ENCODE measurements at places on chromosomes 11 and 22. TPM values are rescaled to one million over a fixed set of nuclear protein-coding genes. Genes with fewer than 3 reads are reported as not detected.
A peak's percentile ranks its signal among the peaks of the same experiment; 100 is the strongest.

GRCh38 chr11:122210367-122210997, 94.5 kb upstream of the BLID start:
- H3K36me3 ChIP-seq: no peaks in the 10 kb centered on the region
- peaks cover 17% of the 10 kb centered on the region for H3K4me1 ChIP-seq
- DNase-seq: no peak

DNA sequence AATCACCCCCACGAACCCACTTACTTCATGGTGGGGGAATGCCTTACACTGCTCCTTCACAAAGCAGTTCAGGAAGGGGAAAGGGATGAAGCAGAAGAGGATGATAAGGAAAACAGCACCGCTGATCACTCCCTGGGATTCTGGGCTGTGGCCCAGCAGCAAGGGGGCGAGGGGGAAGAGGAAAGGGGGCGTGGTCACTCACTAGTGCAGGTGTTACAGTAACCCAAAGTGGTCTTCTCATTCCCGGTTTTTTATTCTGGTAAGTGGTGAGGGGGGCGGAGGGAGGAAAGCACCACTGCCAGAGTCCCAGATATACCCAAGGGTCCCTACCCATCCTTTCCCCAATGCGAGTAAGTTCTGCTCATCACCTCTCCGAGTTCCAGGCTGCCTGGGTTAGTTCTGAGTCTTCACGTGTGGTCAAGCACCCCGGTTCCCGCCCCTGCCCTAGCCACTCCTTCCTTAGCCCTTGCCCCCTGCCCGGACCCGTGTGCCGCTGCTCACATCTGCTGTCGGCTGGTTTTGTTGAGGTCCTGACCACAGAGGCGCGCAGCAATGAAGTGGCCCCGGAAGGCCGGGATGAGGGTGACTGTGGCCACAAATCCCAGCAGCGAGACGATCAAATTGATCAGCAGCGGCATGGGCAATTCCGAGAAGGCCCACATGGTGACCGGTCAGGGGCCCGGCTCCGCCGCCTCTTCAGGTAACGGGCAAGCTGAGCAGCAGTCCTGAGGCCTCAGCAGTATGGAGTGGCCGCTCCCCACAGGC, 477 bp downstream of the DPAGT1 start:
- DNase-seq: no peak
- H3K4me3 ChIP-seq: peak overlapping the region; percentile 93
- peaks cover 12% of the 10 kb centered on the region for H3K4me1 ChIP-seq

Gene SMTNL1
- not detected for total RNA-seq

Gene LAMTOR1
- total RNA-seq: 100 TPM

- H3K4me1 ChIP-seq: no peaks in the 10 kb centered on the region
- H3K4me3 ChIP-seq: no peak overlapping the region
- peaks cover 8% of the 10 kb centered on the region for H3K27me3 ChIP-seq
These were observed 158.7 kb upstream of the SYT13 start for GRCh38 chr11:45444796-45445195.

- DNase-seq: no peak
- no peak overlapping the region for H3K27ac ChIP-seq
- no peaks in the 10 kb centered on the region for H3K27me3 ChIP-seq
- no peak overlapping the region for H3K4me3 ChIP-seq
- no peaks in the 10 kb centered on the region for H3K36me3 ChIP-seq
These were observed 555.1 kb downstream of the OPCML start for GRCh38 chr11:132977241-132977640.

DNA sequence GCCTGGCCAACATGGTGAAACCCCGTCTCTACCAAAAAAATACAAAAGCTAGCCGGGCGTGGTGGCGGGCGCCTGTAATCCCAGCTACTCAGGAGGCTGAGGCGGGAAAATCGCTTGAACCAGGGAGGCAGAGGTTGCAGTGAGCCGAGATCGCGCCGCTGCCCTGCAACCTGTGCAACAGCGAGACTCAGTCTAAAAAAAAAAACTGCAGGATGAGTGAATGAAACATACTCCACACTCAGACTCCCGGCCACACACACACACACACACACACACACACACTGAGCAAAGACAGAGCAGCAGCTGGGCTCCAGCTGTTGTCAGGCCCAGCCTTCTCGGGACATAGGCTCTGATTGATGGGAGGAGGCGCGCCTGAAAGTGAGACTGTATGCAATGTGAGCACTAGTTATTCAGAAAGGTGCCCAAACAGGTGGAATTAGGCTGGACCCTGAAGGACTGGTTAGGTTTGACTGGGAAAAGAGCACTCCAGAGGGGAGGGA, 1.5 kb upstream of the PLEKHA7 start:
- no peak for DNase-seq
- peaks cover 12% of the 10 kb centered on the region for H3K27me3 ChIP-seq
- no peaks in the 10 kb centered on the region for H3K4me1 ChIP-seq
- H3K4me3 ChIP-seq: no peak overlapping the region
- no peak overlapping the region for H3K27ac ChIP-seq
- H3K36me3 ChIP-seq: no peaks in the 10 kb centered on the region

DNA sequence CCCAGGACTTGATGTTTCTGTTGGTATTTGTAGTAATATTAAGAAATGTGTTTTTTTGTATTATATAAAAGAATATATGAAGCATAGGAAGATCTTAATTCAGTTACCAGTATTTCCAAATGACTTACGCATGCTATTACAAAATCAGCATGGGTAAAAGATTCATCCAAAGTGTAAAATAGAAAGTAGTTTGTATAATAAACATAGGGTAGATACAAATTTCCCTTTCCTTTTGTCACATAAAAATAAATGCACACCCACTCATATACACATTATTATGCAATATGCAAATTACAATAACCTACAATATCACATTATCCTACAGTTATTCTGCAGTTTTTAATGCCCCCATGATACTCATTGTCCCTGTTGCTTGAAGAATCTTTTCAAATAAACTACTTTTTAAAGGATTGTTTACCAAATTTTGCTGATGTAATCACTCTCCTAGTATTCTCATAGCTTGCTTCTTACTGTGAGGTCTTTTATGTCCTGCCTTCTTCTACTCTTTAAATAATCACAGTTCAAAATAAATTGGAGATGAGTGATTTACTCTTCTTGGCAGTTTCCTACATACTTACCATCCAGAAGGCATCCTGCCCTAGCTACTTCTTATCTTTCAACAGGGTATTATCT, 244.0 kb downstream of the CASP12 start:
- no peak overlapping the region for H3K27ac ChIP-seq
- no peak overlapping the region for H3K4me3 ChIP-seq
- no peak for DNase-seq
- no peaks in the 10 kb centered on the region for H3K36me3 ChIP-seq
- no peaks in the 10 kb centered on the region for H3K27me3 ChIP-seq

- no peaks in the 10 kb centered on the region for H3K27me3 ChIP-seq
- H3K36me3 ChIP-seq: no peaks in the 10 kb centered on the region
- H3K4me3 ChIP-seq: no peak overlapping the region
- no peak for DNase-seq
- H3K4me1 ChIP-seq: no peaks in the 10 kb centered on the region
These were observed 89.3 kb downstream of the RDX start for GRCh38 chr11:110207123-110207522.

DNA sequence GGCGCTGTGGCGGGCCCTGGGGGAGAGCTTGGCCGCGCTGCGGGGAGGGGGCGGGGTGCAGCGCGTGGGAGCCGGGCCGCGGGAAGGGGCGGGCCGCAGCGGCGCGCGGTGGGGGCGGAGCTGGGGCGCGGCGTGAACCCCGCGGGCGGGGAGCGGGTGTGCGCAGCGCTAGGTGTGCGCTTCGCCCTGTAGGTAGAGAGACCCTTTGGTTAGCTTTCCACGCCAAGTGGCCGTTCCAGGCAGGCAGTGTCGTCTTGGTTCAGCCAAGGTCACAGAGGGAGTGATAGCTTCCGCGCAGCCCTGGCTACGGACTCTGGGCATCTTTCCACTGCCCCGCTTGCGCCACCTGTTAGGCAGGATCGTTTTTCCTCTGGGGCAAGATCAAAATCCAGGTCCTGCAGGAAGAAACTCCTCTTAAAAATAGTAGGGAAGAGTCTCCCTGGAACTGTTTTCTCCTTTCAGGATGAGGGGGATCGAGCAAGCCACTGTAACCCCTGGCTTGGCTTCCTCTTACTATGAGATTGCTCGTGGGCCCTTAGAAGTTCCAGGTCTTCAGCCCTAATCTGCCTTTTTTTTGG, 434 bp downstream of the BANF1 start:
- peaks cover 21% of the 10 kb centered on the region for H3K4me1 ChIP-seq
- no peak for DNase-seq
- H3K27ac ChIP-seq: peak overlapping the region; percentile 95
- peak overlapping the region; percentile 98 for H3K4me3 ChIP-seq

- H3K27me3 ChIP-seq: no peaks in the 10 kb centered on the region
- H3K4me1 ChIP-seq: peaks cover 35% of the 10 kb centered on the region
- H3K4me3 ChIP-seq: peak overlapping the region; percentile 84
- H3K36me3 ChIP-seq: no peaks in the 10 kb centered on the region
- DNase-seq: no peak
These were observed 2.3 kb downstream of the SIK2 start for GRCh38 chr11:111604392-111605009.

Gene CCDC89
- 1.2 TPM for total RNA-seq

- no peak overlapping the region for H3K27ac ChIP-seq
- H3K4me3 ChIP-seq: no peak overlapping the region
- no peaks in the 10 kb centered on the region for H3K27me3 ChIP-seq
- peaks cover 34% of the 10 kb centered on the region for H3K4me1 ChIP-seq
- no peak for DNase-seq
These were observed 7.6 kb downstream of the XBP1 start for GRCh38 chr22:28792491-28793383.

DNA sequence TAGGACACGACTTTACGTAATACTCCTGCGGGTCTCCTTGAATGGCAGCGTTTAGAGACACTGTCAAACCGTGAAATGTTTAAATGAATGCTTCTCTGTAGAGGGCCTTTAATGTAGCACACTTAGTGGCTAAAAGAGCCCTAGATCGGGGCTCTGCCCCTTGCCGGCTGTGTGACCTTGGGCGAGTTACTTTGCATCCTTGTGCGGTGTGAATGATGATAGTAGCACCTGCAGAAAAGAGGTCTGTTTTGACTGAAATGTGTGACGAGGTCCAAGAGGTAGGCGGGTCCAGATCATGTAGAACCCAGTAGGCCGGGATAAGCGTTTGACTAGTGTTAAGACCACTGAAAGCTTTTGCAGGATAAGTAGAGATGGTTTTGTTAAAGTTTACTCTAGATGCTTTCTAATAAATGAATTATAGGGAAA, 866 bp downstream of the MED17 start:
- peak overlapping the region; percentile 95 for H3K27ac ChIP-seq
- DNase-seq: no peak

Gene GAL
- total RNA-seq: not detected

DNA sequence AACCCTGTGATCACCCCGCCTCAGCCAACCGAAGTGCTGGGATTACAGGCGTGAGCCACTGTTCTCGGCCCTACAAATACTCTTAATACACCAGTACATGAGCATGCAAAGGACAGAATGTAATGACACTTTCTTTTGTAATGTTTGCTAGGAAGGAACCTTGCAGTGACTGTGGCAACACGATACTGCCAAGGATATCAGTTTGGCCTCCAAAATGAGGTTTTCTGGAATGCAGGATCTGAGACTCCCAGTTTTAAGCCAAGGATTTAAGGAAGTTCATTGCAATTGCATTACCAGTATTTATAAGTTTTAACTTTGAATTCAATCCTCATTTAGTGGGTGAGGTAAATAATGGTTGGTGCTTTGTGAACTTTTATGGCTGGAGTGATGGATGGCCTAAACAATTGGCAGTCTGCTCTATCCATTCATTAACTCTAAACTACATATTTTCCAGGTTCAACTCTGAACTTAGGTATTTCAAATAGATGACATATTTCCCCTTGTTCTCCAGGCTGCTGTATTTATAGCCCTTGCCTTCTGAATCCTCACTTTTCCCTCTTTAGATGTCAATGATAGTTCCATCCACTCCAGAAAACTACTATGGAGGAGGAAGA, 330.3 kb downstream of the C11orf87 start:
- no peak for DNase-seq
- no peak overlapping the region for H3K4me3 ChIP-seq
- H3K4me1 ChIP-seq: no peaks in the 10 kb centered on the region
- no peaks in the 10 kb centered on the region for H3K27me3 ChIP-seq

- H3K36me3 ChIP-seq: no peaks in the 10 kb centered on the region
- no peaks in the 10 kb centered on the region for H3K27me3 ChIP-seq
- no peaks in the 10 kb centered on the region for H3K4me1 ChIP-seq
- DNase-seq: no peak
- H3K4me3 ChIP-seq: no peak overlapping the region
These were observed 359.0 kb downstream of the LARGE1 start for GRCh38 chr22:33561149-33561807.

Gene OR9G1
- total RNA-seq: not detected

Gene GAL3ST1
- total RNA-seq: 2.5 TPM

- no peak overlapping the region for H3K27ac ChIP-seq
- no peaks in the 10 kb centered on the region for H3K4me1 ChIP-seq
- DNase-seq: no peak
- H3K4me3 ChIP-seq: no peak overlapping the region
These were observed 12.2 kb upstream of the OR52D1 start for GRCh38 chr11:5476186-5476819.

Gene LMF2
- 65.8 TPM for total RNA-seq

Gene ARL14EP
- 21.6 TPM for total RNA-seq

DNA sequence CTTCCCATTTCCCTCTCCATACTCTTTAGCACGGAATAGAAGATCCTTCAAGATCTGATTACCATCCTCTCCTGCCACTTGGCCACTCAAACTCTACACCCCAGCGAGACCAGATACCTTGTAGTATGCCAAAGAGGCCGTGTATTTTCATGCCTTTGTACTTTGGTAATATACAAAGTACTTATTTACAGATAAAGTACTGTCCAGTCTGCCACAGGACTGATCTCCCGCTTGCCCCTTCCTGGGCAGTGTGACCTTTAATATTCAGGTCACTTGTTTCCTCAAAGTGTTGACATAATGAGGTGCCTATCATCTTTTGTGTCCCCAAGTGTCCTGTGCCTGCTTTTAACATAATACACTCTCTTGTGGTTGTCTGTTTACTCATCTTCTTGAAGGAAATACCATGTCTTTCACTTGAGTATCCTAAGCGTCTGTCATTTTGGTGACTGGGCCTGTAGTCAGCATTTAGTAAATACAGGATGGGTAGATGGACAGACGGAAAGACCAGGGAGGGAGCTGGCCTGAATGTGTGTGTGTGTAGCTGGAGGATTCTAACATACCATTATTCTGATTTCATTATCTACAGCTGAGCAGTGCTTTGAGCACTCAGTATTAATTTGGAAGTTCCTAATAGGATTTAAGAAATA, 137.4 kb downstream of the NAV2 start:
- no peak overlapping the region for H3K27ac ChIP-seq
- no peaks in the 10 kb centered on the region for H3K4me1 ChIP-seq
- H3K4me3 ChIP-seq: no peak overlapping the region
